ENCODE measurements at places on chromosomes 13 and 19.

GRCh38 chr13:56501750-56502149, 639.0 kb upstream of the PRR20A start:
- DNase-seq = no peak

DNA sequence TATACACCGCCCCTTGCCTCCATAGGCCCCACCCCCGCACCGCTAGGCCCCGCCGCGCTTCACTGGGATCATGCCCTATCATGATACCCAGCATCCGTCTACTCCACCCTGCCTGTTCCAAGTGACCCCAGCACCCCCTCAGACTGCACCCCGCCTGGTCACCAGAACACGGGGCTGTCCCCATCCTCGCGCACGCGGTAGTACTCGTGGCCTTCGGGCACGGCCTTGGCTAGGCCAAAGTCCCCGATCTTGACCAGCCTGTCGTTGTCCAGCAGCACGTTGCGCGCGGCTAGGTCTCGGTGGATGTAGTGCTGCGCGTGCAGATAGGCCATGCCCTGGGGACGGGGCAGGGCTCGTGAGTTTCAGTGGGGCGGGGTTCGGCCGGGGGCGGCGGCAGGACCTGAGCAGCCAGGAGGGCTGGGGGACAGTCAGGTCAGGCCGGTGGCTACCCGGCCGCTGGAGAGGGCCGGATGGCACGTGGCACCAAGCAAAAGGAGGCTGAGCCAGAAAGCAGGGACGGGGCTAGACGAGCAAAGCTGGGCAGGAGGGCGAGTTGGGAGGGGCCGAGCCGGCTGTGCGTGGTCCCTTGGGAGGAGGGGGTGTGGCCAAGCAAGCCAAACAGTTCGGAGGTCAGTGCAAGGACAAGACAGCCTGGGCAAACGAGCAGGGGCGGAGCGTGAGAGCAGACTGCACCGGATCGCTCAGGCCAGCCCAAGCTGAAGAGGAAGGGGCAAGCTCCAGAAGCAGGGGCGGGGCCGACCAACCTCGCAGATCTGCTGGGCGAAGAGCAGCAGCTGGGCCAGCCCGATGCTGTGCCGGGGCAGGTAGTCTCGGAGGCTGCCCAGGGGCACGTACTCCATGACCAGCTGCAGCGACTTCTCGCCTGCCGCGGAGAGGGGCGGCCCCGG, 13.6 kb upstream of the ICAM3 start:
- DNase-seq = no peak

DNA sequence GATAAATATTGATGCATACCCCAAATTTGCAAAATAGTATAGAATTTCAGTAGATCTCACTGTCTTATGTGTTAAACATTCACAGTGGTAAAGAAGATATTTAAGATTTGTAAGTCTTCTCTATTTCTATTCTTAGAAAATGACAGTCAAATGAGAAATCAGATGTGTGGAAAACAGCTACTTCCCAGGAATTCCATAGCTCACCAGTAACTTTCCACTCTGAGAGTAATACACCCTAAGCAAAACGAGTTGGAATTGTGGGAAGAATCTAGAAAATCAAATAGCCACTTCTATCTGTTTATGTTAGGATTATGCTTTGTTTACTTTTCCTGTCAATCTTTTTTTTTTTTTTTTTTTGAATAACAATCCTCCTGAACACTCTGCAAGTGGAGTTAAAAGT, 69.1 kb downstream of the FLT1 start:
- DNase-seq = no peak

- DNase-seq = no peak
Measured at GRCh38 chr19:52658595-52658994, 20.4 kb upstream of the ZNF83 start.

DNA sequence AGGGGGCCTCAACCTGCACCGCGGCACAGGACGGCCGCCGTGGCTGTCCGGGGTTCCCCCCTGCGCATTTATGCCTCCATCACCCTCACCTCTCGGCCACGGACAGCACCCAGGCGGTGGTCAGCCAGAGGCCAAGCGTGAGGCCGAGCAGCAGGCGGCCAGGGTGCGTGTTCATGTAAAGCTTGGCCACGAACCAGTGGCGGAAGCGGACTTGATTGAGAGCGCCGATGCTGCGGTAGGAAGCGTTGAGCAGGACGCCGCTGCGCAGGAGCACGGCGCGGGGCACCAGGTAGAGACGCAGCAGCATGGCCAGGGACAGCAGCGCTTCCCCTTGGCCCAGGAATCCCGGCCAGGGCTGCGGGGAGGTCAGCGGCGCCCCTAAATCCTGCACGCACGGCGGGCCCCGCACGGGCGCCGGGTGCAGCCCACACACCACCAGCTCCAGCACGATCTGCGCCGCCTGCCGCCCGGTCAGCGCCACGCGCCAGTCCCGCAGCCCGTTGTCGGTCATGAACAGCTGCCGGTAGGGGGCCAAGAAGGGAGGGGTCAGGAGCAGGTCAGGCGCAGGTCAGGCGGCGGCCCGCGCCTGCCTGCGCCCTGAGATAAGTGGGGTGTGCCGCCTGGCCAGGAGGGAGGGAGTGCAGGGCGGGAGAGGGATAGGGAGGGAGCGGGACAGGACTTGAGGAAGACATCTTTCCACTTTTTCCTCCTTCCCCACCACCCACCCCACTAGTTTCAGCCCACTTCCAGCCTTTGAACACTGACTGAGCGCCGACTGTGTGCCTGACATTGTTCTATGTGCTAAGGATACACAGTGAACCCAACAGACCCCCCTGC, 6.5 kb downstream of the KCNN4 start:
- no peak for DNase-seq

GRCh38 chr19:16627193-16627927, 644 bp downstream of the MED26 start:
- DNase-seq = no peak

- no peak for DNase-seq
Measured at GRCh38 chr19:7540761-7541474, 5.4 kb downstream of the PNPLA6 start.

DNA sequence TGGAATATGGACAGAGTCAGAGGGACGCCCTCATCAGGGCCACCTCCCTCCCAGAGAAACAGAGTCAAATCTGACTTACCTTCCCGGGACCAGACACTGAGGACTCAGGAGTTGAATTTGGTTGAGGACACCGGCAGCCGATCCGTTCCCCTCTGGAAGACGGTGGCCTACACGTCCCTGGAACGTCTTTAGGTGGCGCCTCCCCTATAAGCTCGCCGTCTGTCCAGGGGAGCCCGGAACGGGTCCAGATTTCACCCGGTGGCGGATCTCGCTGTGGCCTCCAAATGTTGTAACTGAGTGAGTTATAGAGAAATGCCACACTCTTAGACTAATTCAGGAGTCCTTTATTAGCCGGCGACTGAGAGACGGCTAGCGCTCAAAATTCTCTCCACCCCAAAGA, 9.0 kb downstream of the TNFSF14 start:
- DNase-seq = no peak

DNA sequence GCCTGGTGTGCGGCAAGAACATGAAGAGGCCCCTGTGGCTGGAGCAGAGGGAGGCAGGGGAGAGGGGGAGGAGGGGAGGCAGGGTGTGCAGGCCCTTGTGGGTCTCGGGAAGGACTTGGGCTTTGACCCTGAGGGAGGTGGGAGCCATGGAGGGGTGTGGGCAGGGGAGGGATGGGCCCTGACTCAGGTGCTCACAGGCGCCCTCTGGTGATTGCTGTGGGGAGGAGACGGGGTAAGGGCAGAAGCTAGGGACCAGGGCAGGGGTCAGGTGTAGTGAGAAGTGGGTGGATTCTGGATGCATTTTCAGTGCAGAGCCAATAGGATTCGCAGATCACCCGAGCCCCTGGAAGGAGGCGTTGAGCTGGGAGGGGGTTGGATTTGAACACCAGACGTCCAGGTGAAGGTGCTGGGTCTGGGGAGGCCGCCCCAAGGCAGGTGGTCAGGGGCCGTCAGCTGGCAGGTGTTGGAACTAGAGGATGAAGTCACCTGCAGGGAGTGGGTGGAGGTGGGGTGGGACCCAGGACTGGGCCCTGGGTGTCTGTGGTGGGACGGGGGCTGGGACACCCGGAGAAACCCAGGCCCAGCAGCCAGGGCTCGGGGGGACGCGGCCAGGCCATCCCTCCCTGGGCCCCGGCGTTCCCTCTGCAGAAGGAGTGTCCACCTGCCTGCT, 185.4 kb downstream of the KDM4B start:
- DNase-seq = no peak

DNA sequence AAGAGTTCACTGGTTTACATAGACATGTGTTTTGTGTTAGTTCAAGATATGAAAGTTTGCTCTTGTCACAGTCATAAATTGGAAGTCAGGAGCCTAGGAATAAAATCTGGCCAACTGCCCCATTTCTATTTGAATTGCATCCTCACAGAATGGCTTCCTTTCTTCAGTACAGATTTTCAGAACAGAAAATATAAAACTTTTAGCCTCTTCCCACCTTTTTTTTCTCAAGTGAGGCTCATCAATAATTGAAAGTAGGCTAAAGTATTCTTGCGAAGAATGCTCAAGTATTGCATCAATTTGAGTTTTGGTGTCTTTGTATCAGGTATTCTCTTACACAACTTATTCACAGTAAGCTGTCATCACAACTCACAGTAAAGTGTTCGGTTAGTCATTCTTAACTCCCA, 802.7 kb downstream of the PCDH9 start:
- DNase-seq = no peak

DNA sequence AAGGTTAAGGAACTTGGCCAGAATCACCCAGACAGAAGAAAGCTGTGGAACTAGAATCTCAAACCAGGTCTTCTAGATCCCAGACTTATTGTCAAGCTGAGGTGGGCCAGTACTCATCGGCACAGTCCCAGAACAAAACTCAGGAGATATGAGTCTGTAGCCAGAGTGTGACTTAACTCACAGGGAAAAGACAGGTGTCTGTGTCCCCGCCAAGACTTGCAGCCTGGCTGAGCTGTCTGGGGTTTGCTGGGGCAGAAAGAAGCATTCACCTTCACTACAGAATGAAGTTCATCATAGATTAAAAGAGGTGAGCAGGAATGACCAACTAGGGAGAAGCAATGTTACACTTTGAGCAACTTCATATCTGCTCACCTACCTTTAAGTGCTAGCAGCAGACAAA, 257.2 kb downstream of the FOXO1 start:
- DNase-seq = no peak

DNA sequence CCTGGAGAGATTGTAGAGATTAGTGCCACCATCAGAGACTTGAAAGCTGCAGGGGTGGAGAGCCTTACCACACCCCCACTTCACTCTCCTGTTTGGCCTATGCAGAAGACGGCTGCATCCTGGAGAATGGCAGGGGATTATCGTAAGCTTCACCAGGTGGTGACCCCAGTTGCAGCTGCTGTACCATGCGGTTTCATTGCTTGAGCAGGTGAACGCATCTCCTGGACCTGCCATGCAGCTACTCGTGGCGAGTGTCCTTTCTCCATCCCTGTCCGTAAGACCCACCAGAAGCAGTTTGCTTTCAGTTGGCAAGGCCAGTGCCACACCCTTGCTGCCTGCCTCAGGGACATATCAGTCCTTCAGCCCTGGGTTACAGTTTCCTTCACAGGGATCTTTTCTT, 21.2 kb downstream of the PPP5C start:
- DNase-seq = no peak

GRCh38 chr19:40592170-40592569, 9.0 kb upstream of the LTBP4 start:
- no peak for DNase-seq

DNA sequence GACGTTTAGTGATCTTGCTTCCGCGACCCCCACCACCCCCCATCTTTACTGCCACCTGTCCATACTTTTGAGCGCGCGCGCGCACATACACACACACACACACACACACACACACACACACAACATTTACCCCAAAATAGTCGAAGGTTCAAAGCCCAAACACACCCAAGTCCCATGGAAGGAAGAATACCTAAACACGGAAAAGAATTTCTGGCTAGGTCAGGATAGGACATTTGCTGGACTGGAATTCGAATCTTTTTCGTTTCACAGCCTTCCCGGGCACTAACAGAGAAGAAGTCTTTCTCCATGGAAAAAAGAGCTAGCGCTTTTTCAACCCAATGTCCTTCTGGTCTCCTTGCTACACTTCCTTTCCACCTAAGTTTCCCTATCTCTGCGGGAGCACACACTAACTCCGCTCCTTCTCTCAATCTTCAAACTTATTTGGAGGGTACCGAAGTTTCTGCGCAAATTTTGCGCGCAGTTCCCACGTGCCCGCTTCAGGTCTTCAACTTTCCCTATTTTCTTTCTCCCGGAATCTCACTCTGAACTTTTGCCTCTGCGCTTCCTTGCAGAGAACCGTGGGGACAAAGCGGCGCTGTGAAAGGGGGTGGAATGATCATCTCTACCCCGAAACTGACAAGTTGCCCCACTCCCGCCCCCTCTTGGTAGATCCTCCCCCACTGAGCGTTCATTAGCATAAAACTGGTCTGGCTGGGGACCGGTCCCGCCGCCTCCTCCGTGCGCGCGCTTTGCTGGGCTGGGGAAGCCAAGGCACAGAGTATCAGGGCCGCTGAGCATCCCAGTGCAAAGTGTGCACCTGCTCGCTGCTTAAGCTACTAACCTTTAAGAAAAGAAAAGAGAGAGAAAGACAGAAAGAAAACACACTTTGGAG, 2.7 kb downstream of the DACH1 start:
- no peak for DNase-seq

DNA sequence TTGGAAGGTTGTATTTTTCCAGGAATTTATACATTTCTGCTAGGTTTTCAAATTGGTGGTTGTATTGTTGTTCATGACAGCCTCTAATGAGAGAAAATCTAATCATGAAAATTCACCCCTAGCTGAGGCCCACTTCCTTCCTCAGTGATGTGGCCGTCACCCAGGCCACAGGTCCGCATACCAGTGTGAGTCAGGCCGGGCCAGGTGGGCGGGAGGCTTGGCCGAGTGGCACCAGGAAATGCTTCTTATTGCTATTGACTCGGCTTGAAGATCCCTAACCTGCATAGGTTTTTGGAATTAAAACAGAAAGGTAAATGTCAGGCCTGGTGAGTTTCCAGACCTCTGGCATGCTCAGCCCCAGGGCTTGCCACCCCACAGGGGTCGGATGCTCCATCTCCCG, 88.7 kb downstream of the SCGB2B2 start:
- DNase-seq = no peak

- DNase-seq = no peak
Measured at GRCh38 chr13:48009284-48009683, 8.2 kb upstream of the SUCLA2 start.

GRCh38 chr19:45172173-45172572, 5.9 kb downstream of the TRAPPC6A start:
- no peak for DNase-seq

DNA sequence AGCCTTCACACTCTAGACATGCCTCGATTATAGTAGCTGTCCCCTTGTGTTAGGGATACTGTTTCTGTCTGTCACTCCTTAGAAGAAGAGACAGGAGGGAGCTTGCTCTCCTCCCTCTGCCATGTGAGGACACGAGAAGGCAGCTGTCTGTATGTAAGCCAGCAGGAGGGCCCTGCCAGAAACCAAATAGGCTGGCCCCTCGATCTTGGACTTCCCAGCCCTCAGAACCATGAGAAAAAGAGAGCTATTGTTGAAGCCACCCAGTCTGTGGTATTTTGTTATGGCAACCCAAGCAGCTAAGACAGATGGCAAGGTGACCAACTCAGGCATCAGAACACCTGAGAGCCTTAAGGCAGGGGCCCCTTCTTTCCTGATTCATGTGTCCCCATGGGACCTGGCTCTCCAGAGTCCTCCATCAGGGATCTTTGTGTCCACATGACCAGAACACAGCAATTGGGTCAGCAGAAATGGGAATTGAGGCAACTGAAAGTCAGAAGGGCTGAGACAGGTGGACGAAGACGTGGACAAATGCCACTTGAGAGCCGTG, 65.6 kb upstream of the NPAS1 start:
- no peak for DNase-seq

Measured in stimulated activated CD4-positive, alpha-beta T cell treated with anti-CD3 and anti-CD28 coated beads, TNF-alpha, amount 100 ng/mL, for 4 hours (primary cell).